MM.1S (cell line): ENCODE measurements at places on chromosomes 4 and X.

GRCh38 chr4:33411182-33411581 is 2691.0 kb downstream of the PCDH7 start:
- DNase-seq: no peak
- H3K36me3 ChIP-seq: no peaks in the 10 kb centered on the region
- H3K27ac ChIP-seq: no peak overlapping the region
- no peaks in the 10 kb centered on the region for H3K4me1 ChIP-seq
- no peaks in the 10 kb centered on the region for H3K27me3 ChIP-seq
- no peak overlapping the region for H3K4me3 ChIP-seq

DNA sequence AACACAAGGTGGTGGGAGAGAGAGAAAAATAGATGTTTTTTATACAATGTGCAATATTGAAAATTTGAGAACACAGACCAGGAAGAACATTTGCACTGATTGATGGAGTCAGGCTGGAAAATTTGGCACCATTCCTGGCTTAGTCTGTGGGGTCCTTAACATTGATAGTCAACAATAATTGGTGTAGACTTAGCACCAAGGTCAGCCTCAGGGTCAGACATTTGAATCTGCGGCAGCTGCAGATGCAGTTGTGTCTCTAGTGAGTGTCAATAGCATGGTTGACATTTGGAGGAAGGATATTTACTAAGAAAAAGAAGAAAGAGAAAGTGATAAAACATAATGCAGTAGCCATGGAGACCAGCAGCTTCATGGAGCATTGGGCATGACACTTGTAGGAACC is 31.5 kb upstream of the GLRA3 start:
- no peak for DNase-seq
- no peak overlapping the region for H3K27ac ChIP-seq
- no peak overlapping the region for H3K4me3 ChIP-seq
- H3K4me1 ChIP-seq: 0 out of 2 replicates have a peak, but pooled peaks cover 7% of the 10 kb centered on the region
- no peaks in the 10 kb centered on the region for H3K27me3 ChIP-seq

GRCh38 chr4:2929469-2929868 is 33.7 kb downstream of the NOP14 start:
- no peak for DNase-seq
- no peaks in the 10 kb centered on the region for H3K4me1 ChIP-seq
- no peak overlapping the region for H3K27ac ChIP-seq
- no peaks in the 10 kb centered on the region for H3K27me3 ChIP-seq

DNA sequence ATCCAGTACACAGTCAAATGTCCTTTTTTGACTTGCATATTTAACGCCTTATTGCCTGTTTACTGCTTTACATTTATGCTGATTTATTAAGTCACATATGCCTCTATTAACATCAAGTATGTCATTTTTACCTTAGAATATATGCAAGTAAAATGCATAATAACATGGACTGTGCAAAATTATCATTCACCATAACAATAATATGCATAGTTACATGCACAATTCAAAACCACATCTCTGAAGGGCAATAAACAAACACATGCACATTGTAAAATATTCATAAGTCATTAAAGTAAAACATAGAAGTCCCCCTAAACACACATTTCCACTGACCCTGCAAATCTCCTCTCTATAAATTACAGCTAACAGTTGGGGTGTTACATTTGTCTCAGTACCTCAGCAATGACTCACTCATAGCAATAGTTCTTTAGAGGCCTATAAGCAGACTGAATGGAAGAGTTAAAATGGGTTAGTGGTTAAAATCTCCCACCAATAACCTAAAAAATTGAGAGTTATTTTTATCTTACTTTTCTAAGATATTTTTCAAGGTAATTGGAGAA is 61.1 kb downstream of the ADAMTS3 start:
- H3K36me3 ChIP-seq: no peaks in the 10 kb centered on the region
- H3K27ac ChIP-seq: no peak overlapping the region
- no peaks in the 10 kb centered on the region for H3K4me1 ChIP-seq

DNA sequence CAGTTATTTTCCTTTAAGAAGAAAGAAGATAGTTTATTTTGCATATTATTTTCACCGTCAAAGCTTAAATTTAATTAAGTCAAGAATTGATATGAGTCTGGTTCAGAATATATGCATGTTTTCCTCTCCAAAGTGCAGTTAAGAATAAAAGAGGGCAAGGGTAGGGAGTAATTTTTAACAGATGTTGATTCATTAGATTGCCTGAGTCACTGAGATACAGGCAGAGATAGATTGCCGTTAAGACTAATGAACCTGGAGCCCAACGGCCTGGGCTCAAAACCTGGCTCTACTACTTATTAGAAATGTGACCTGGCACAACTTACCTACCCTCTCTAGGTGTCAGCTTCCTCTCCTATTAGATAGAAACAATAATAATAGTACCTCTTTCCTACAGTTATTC is 1037.4 kb upstream of the PABPC4L start:
- no peak overlapping the region for H3K27ac ChIP-seq
- H3K36me3 ChIP-seq: no peaks in the 10 kb centered on the region
- DNase-seq: no peak
- H3K27me3 ChIP-seq: no peaks in the 10 kb centered on the region
- H3K4me3 ChIP-seq: no peak overlapping the region
- H3K4me1 ChIP-seq: no peaks in the 10 kb centered on the region

DNA sequence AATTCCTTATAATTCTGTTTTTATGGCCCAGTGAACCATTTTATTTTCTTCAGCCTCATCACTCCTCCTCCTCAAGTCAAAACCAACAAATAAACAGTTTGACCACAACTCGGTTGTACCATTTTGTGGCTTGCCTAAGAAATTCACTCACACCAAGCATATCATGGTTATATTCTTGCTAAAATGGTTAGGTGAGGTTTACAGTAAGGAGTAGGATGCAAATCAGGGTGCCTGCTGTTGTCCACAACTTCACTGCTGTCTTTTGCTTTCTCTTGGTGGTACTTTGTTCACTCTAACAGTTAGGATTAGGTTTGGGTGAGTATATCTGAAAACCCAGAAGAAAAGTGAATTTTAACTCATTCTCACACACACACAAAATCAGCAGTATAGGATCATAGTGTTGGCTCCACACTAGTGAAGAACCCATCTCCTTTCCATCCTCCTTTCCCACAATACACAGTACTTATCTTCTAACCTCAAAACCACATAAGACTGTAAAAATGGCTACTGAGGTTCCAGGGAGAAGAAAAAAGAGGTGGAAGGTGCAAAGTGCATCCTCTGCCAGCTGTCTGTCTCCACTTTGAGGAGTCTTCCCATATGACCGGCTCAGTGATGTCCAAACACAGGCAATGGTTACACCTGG is 368.8 kb downstream of the STPG2 start:
- DNase-seq: no peak
- no peak overlapping the region for H3K27ac ChIP-seq
- H3K4me1 ChIP-seq: no peaks in the 10 kb centered on the region
- H3K27me3 ChIP-seq: no peaks in the 10 kb centered on the region
- H3K36me3 ChIP-seq: no peaks in the 10 kb centered on the region
- H3K4me3 ChIP-seq: no peak overlapping the region

DNA sequence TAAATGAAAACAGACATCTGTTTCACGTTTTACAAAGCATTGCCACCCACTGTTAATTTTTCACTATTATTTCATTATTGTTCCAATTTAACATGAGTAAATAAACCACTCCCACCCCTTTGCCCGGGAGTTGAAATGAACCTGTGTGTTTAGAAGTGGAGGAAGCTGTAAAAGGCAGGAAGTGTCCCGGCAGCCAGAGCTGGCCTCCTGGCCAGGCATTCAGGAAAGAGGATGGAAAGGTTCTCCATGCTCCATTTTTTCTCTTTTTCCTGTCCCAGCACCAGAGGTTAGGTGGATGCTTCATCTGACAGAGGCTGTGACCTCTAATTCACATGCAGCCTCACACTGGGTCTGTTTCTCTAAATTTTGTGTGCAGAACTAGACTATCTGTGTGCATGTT is 55.5 kb upstream of the LNX1 start:
- DNase-seq: no peak
- no peaks in the 10 kb centered on the region for H3K36me3 ChIP-seq
- H3K4me1 ChIP-seq: no peaks in the 10 kb centered on the region

- H3K27me3 ChIP-seq: no peaks in the 10 kb centered on the region
- no peaks in the 10 kb centered on the region for H3K36me3 ChIP-seq
- H3K4me3 ChIP-seq: no peak overlapping the region
- H3K4me1 ChIP-seq: no peaks in the 10 kb centered on the region
- DNase-seq: no peak
These were observed 92.5 kb downstream of the ANK2 start for GRCh38 chr4:113141901-113142346.

GRCh38 chrX:96433409-96434077 is 251.1 kb upstream of the DIAPH2 start:
- no peaks in the 10 kb centered on the region for H3K27me3 ChIP-seq
- no peaks in the 10 kb centered on the region for H3K4me1 ChIP-seq
- H3K36me3 ChIP-seq: no peaks in the 10 kb centered on the region
- no peak overlapping the region for H3K27ac ChIP-seq

DNA sequence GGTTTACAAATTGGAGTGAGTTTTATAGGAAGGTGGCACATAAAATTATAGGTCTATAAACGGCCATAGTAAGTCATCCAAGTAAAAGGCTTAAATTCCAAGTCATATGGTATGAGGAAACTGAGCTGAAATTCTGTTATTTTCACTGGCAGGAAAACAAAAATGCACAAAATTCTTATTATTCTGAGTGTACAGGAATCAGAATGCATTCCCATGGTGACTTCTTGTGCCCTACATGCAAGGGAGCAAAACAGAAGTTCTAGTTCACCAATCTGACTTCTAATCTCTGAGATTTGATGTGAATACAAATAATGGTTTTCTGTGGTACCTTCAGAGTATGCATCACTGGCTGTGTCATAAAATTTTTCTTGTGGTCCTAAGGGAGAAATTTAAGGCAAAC is 102.9 kb downstream of the CLCN4 start:
- H3K27me3 ChIP-seq: no peaks in the 10 kb centered on the region
- H3K4me3 ChIP-seq: no peak overlapping the region
- no peak overlapping the region for H3K27ac ChIP-seq

GRCh38 chr4:2286904-2287593 is 25.1 kb upstream of the MXD4 start:
- H3K4me3 ChIP-seq: no peak overlapping the region
- H3K36me3 ChIP-seq: no peaks in the 10 kb centered on the region
- no peak overlapping the region for H3K27ac ChIP-seq

- H3K36me3 ChIP-seq: no peaks in the 10 kb centered on the region
- no peaks in the 10 kb centered on the region for H3K4me1 ChIP-seq
- DNase-seq: no peak
- H3K4me3 ChIP-seq: no peak overlapping the region
These were observed 68.3 kb upstream of the RBPJ start for GRCh38 chr4:26252349-26253025.

DNA sequence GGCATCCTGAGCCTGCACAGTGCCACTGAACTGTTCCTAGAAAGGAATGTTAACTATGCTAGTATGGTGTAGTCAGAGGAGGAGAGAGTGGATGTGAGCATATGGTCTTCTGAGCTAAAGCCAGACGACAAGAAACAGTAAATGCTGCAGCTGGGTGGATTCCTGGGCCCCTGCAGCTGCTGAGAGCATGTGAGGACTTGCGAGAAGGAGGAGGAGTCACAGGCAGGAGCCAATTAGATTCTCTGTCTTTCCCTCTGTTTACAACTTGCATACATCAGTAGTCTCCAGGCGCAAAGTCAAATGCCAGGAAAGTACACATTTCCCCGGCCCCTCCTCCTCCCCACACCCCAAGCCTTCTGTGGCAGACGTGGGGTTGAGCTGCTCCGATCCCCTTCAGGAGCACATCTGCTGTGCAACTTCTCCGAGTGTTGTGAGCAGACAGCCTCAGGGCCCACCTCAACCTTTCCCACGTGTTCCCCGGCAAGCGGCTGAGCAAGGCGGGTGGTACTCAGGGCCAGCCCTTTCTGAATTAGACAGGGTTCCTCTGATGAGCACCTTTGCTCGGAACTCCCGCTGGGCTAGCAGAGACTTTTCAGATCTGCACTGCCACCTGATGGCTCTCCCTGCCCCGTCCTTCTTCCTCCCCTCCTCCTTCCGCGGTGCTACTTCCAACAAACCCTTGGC is 108.7 kb upstream of the ATP6AP2 start:
- peak; percentile 63 for DNase-seq
- peak overlapping the region; percentile 36; the same call in 1 of the 2 replicates for H3K27ac ChIP-seq
- H3K36me3 ChIP-seq: no peaks in the 10 kb centered on the region
- H3K4me3 ChIP-seq: peak overlapping the region; percentile 36

DNA sequence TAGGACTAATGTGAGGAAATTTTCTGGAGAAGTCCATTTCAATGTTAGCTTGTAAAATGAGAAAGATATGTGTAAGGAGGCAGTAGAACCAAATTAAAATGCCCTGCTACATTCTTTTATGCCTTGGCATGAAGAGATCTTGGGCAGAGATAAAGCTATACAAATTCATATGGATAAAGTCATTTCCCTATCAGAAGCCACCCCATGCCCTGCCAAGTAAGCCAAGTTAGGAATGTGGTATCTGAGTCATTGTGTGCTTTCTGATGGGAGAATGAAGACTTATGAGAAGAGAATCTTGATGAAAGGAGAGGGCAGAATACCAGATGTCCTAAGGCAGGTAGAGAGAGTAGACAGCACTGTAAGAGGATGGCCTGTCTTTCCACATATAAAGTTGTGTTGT is 83.7 kb downstream of the TEX13A start:
- no peak for DNase-seq
- H3K36me3 ChIP-seq: no peaks in the 10 kb centered on the region
- H3K4me1 ChIP-seq: peaks cover 3% of the 10 kb centered on the region; the same call in 1 of the 2 replicates
- no peak overlapping the region for H3K27ac ChIP-seq
- no peak overlapping the region for H3K4me3 ChIP-seq

DNA sequence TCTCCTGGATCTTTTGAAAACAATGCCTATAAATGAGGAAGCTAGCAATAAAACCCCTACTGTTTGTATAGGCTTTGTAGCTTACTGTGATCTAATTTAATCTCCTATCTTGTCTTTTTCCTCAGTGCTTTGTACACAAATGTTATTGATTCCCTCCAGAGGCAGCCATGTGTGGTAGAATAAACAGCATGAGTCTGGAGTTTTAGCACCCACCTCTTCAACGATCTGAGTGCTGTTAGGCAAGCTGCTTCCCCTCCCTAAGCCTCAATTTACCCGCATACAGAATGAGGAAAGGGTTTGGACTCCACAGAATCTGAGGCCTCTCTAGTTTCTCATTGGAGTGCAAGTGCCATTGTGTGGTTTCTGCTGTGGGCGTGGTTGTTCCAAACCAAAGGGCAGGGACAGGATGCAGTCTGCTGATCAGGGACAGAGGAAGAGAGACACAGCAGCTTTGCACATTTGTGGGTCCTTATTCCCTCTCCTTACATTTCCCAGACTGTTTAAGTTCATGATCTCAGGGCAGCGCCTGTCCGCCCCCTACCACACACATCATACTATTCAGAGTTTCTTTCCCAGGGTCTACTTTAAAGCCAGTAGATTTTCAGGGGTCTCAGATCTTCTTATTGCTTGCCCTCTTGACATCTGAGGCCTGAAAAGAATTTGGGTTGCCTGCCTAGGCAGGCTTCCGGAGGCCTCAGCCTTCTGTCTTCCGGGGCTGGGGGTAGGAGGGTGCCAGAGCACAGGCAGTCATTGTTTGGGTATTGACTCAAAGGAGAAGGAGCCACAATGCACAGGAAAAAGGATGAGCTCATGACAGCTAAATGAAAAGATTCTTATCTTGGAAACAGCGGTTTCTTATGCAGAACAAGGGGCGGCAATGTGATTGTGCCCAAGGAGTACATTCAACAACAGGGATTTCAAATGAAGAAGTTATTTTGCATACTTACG is 114.9 kb upstream of the TEX13D start:
- peaks cover 20% of the 10 kb centered on the region for H3K4me1 ChIP-seq
- peak; percentile 55 for DNase-seq
- no peak overlapping the region for H3K4me3 ChIP-seq
- no peaks in the 10 kb centered on the region for H3K27me3 ChIP-seq

GRCh38 chr4:153426207-153426885 is 39.8 kb upstream of the TMEM131L start:
- no peak overlapping the region for H3K27ac ChIP-seq
- no peak overlapping the region for H3K4me3 ChIP-seq
- no peak for DNase-seq

- peak; percentile 90 for DNase-seq
- no peaks in the 10 kb centered on the region for H3K36me3 ChIP-seq
These were observed 18.1 kb downstream of the CD40LG start for GRCh38 chrX:136666088-136666487.
